Upper lobe of right lung (tissue), 1 donor: ENCODE measurements at places on chromosomes 4 and X. TPM values are rescaled to one million over a fixed set of nuclear protein-coding genes. Genes with fewer than 3 reads are reported as not detected.

- DNase-seq, result no peak
Measured at GRCh38 chrX:134374294-134374693, 85.7 kb upstream of the HPRT1 start.

- DNase-seq, result no peak
Measured at GRCh38 chrX:37686996-37687395, 1.4 kb downstream of the XK start.

The HSD17B13 gene
- 1.7 TPM for total RNA-seq

- DNase-seq, result no peak
Measured at GRCh38 chr4:99653916-99654315, 3.7 kb downstream of the C4orf54 start.

DNA sequence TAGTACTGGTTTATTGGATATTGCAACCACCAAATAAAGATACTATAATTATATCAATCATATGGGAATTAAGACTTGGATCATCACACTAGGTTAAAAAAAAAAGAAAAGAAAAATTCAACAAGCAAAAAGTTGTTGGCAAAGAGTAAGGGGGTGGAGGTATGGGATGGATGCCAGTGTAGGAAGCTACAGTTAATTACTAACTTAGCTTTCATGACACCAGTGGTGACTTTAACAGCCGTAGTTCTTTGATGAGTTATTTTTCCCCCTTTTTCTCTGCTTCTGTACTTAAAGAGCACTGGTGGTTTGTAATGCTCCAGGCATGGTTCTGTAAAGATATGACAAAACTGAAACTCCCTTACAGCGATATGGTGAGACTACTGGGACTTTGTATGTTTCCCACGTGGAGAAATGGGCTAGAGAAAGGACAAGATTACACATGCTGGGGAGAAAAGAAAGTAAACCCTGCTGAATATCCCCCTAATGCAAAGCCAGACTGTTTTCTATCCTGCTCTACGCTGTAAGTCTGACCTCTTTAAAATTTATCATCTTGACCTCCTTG is 210.8 kb downstream of the SPOCK3 start:
- DNase-seq, result no peak

GRCh38 chrX:132955690-132956089 is 2.7 kb downstream of the HS6ST2 start:
- DNase-seq, result no peak

GRCh38 chrX:134664202-134664601 is 5.9 kb upstream of the PLAC1 start:
- DNase-seq, result no peak

The PNMA5 gene
- not detected for total RNA-seq

- peak; percentile 50 for DNase-seq
Measured at GRCh38 chrX:1493877-1494510, 41.3 kb upstream of the ASMTL start.

The NEUROG2 gene
- total RNA-seq, result not detected

The LAMP2 gene
- 138 TPM for total RNA-seq

GRCh38 chr4:61446941-61447340 is 246.8 kb downstream of the ADGRL3 start:
- no peak for DNase-seq

DNA sequence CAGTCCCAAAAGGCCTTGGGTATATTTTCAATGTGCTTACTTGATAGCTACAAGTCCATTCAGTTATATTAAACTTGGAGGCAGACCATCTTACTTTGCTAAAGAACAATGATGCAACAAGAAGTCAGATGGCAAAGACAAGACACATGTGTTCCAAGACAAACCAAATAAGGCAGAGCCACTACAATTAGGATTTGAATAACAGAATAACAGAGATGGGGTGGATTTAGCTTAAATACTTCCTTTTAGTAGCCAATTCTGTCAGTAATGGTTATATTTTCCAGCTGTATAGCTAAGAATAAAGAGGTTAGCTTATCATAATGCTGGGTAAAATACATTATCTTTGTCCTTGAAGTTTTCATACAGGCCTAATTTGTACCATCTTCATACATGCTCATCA is 37.7 kb upstream of the FRAS1 start:
- DNase-seq, result no peak

DNA sequence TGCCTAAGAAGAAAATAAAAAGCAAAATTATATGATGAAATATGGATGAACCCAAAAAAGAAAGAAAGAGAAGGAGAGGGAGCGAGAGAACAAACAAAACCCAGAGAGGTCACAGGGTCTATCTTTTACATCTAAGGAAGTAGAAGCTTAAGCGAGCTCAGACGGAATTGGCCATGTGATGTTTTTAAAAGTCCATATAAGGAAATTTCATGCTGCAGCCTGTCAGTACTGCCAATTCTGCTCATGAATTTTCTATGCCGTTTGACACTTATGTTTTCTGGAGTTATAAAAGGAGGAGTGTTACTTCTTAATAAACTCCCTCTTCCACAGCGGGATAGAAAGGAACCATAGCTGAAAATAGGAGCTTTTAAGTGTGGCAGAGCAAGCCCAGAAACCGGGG is 32.9 kb upstream of the DCX start:
- no peak for DNase-seq
